NCI-H1417 treated with DMSO at 0.1 percent for 48 hours (cell line): ENCODE measurements at places on chromosomes 2 and 18.

DNA sequence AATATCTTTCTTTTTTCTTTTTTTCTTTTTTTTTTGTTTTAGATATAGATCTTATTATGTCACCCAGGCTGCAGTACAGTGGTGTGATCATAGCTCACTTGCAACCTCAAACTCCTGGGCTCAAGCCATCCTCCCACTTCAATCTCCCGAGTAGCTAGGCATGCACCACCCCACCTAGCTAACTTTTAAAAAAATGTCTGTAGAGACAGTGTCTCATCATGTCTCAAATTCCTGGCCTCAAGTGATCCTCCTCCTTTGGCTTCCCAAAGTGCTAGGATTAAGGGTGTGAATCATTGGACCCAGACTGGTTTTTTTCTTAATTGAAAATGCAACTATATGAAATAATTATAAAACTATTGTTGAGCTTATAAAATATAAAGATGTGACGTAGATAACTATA, 9.8 kb upstream of the ZCCHC2 start:
- no peak for DNase-seq

DNA sequence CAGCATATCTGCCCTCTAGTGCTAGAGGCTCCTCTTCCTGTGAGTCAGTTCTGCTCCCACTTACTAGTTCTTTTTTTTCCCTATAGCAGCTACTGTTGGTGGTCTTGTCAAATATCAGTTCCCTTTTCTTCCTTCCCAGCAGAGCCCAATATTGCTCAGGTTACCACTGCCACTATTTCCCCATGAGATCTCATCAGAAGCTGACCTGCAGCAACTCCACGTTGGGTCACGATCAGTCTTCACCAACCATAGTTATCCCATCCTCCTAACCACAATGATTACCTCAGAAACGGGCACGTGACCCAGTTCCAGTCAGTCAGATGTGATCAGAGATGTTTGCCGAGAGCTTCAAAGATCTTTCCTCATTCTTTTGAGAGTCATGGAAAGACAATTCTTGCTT, 59.7 kb upstream of the CAPN13 start:
- no peak for DNase-seq

DNA sequence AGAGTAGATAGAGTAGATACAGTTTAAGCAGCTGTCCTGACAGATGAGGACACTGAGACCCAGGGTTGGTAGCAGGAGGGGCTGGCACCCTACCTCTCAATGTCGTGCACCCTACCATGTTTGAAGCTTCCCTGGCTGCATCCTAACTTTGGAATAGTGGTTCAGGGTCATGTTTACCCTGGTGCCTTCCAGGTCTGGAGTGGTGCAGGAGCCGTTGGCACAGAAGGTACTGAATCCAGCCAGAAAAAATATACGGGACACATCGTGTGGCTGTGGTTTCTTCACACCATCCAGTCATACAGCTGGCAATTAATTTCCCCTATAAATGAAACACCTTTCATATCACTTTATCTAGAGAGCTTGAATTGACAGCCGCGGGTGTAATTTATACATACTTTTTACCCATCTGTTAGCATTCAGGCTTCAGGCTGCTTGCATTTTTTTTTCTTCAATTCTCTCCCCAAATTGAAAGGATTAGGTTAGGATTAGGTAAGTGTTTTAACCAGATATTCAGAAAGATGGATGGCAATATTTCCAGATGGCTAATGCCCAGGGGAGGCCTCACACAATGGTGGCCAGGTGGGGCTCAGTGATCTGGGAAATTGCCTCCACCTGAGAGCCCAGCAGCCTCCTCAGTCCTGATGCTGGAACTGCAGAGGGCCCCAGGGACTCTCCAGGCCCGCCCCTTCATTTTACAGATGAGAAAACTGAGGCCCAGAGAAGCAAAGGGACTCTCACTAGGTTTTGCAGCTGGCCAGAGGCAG, 127.0 kb downstream of the CELF4 start:
- no peak for DNase-seq

DNA sequence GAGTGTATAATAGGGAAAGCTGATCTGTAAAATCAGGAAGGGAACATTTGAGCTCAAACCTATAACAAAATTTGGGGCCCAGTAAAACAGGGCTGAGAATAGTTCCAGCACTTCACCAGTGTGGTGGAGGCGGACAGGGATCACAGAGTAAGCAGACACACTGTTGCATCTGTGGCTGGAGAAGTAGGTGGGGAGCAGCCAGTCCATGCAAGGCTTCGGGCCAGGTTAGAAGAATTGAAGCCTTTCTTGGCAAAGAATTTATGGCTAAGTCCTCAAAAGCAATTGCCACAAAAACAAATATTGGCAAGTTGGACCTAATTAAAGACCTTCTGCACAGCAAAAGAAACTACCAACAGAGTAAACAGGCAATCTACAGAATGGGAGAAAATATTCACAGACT, 93.8 kb upstream of the ZBTB14 start:
- no peak for DNase-seq

DNA sequence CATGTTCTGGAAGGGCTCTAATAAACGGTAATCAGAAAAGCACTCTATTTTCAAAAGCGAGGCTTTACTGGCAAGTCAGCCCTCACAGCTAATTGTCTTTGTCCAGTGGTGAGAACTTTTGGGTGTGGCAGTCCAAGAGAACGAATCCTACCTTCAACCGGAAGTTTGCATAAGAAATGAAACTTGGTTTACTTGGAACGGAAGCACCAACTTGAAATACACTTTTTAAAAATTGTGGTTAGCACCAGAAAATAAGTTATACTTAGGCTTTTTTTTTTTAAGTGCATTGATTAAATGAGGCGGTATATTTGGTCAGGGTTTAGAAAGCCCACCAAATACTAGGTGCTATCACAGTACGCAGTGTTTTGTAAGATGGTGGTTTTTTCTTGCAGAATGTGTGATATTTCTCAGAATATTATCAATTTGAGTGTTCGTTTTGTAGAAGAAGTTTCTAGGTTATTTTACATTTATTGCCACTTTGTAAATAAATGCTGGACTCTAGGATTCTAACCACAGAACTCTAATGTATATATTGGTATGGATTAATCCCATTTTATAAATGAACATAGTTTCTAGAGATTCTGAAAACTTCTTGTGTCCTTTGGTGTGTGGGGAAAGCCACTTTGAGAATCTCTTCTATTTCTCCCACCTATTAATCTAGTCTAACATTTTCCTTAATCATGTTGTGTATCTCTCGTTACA, 1.2 kb downstream of the MYL12A start:
- DNase-seq: no peak

- no peak for DNase-seq
Observed at GRCh38 chr2:106638043-106638442, 150.9 kb downstream of the CD8B2 start.

GRCh38 chr2:219171231-219171651, 1.4 kb upstream of the SLC23A3 start:
- no peak for DNase-seq

DNA sequence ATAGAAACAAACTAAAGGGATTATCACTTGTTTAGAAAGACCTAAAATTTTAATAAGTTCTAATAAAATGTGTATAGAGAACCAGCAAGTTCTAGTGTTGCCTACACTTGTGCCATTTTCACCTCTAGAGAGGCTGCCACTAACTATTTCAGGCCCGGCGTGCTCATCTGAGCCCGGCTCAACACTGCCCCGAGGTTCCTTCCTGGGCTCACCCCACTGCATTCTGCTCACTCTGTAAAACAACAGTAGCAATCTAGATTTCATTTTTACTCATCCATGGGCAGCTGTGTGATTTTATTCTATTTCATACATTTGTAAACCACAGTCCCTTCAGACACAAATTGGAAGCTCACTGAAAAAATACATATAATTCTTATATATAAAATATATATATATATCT, 253.2 kb downstream of the L3MBTL4 start:
- no peak for DNase-seq

- no peak for DNase-seq
Observed at GRCh38 chr2:14451312-14451711, 181.2 kb upstream of the LRATD1 start.

- no peak for DNase-seq
Observed at GRCh38 chr2:170974304-170974993, 45.4 kb downstream of the GORASP2 start.

DNA sequence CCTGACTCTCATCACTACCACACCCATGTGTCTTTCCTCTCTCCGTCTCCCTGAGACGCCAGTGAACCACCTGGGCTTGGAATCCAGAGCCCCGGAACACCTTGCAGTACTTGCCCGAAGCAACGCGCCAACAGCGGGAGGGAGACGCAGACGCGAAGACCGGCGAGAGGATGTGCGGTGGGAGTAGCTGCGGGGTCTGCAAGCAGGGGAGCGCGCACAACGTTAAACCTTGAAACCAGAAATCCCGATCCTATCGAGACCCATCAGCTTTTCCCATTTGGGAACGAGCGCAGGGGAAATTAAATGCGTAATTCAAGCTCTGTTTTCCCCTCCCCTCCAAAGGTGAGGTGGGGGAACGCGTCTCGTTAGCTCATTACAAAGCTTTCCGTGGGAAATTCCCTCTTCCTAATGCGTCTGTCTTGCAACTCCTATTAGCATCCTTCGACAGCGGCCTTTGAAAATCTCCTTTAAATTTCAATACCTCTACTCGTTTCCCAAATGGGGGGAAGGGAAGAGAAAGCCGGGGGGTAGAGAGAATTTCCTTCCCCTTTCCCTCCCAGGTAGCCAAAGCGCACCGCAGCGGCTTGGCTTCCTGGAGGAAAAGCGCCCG, 421 bp upstream of the CNTNAP5 start:
- DNase-seq: no peak

- no peak for DNase-seq
Observed at GRCh38 chr18:5516841-5517240, 27.0 kb downstream of the EPB41L3 start.

DNA sequence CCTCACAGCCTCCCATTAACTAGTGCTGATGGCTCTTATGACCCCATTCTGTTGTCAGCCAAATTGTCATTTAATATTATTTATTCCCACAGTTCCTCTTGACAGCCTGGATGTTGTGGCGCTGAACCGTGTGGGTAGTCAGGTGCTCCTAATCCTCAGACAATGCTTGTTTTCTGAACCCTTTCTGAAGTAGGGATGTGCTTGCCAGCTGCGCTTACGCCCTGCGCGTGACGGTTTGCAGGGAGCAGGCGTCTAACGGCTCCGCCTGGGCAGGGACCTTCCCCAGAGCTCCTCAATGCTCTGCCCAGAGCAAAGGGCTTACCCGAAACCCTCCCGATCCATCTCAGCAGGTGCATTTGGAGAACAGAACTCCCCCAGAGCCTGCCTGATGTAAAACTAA, 358.2 kb upstream of the MYT1L start:
- no peak for DNase-seq

- DNase-seq: no peak
Observed at GRCh38 chr2:152222975-152223637, 47.5 kb upstream of the STAM2 start.

- DNase-seq: no peak
Observed at GRCh38 chr18:79548986-79549637, 130.5 kb upstream of the CTDP1 start.

DNA sequence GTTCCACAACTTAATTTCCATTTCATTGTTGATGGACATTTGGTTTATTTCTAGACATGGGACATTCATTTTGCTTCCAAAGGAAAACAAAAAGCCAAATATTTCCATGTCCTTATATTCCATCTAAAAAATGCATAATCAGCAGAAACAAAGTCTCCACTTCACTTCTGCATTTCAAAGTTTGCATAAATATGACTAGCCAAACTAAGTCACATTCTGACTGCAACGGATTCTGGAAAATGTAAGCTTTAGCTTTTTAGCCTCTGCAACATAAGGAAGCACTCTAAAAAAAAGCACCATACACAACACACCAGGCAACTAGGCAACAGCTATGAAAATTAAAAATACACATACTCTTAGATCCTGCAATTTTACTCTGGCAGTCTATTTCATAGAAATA, 135.3 kb downstream of the ETAA1 start:
- DNase-seq: no peak

DNA sequence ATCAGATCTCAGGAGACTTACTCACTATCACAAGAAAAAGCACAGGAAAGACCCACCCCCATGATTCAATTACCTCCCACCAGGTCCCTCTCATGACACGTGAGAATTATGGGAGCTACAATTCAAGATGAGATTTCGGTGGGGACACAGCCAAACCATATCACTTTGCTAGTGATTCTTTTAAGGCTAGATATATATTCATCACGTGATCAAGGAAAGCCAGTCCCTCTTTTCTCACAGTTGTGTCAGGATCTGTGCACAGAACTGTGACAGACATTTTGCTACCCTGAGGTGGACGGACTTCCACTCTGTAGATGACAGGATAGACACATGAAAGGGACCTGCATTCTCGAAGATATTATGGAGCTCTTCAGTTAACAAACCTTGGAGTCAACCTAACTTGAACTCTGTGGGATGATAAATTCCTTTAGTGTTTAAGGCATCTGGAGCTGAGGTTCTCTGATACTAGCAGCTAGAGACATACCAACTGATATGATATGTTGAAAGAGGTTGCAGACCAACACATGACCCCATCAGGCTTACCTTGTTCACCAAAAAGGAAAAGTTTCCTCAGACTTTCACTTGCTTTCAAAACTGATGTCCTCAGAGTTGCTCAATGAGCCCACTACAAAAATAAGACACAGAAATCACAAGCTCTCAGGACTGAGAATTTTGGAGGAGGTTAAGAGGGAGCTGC, 66.3 kb upstream of the SCG2 start:
- DNase-seq: no peak

GRCh38 chr2:134073023-134073422, 180.8 kb upstream of the MGAT5 start:
- DNase-seq: no peak

DNA sequence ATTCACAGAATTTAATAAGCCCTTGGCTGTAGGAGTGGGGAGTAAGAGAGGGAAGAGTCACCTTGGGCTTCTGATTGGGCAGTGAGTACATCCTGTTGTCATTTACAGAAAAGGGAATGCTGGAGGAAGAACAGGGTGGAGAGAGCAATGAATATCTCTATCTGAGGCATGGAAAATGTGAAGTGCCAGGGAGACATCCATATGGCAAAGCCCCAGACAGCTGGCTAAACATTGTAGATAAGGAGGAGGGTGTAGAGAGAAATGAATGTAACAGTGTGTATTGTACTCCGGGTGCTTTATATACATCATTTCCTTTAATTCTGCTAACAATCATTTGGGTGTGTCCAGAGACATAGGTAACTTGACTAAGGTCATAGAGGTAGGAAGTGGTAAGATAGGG, 103.5 kb downstream of the UPP2 start:
- no peak for DNase-seq

DNA sequence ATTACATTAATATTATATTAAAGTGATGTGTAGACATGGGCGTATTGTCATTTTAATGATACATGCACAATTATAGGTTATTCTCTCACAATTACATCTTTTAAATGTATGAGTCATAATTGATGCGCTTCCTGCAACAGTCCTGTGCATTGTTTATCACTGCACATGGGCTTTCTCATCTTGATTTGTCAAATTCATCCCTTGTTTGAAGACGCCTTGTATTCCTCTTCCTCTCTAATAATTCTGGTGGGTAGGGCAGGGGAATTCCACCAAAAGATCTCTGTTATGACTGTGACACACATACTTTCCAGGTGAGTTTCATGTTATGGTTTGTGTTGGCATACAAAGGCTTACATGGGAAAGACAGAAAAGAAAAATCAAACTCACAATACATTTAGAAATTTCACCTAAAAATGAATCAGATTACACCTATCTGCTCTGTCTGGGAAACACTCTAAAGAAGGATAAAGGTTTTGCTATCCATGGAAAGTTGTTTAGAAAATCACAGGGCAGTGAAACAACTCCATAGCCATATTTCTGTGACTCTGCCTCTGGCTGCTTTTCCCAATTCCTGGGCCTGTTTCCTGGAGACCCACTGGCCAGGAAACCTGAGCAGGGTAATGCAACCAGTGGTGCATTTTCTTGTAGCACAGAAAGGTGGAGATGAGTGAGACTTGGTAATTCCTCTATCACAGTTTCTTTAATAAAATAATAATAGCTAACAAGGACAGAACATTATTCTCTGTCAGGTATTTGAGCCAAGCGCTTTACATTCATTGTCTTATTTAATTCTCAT, 13.2 kb downstream of the SLC9A2 start:
- no peak for DNase-seq
